Iris pigment epithelial cell (primary cell): ENCODE measurements at places on chromosomes 4 and X.

GRCh38 chr4:157372567-157372966 lies 152.0 kb downstream of the GRIA2 start:
- DNase-seq: no peak

DNA sequence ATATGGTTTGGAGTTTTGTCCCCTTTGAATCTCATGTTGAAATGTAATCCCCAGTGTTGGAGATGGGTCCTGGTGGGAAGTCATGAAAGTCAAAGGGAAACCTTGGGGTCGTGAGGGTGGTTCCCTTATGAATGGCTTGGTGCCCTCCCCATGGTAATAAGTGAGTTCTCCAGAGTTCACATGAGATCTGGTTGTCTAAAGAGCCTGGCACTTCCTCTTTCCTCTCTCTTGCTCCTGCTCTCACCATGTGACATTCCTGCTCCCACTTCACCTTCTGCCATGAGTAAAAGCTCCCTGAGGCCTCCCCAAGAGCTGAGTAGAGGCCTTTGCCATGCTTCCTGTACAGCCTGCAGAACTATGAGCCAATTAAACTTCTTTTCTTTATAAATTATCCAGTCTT lies 5.5 kb upstream of the IL15 start:
- no peak for DNase-seq

- no peak for DNase-seq
These were observed 20.3 kb upstream of the ABCG2 start for GRCh38 chr4:88178626-88179231.

DNA sequence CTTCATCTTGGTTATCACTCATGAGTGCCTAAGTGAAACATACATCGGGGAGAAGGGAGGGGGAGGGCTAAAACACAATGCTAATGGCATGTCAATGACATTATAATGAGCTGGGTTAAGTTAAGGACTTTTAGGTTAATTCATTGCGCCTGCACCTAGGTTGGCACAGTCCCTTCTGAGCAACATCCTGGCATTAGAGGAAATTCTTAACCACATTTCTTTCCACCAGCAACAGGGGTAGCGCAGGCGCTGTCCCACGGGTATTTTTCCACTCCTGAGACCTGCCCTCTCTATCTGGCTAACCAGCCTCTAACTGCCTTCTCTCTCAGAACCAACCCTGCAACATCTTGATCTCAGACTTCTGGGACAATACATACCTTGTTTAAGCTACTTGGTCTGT lies 39.0 kb upstream of the PROM1 start:
- DNase-seq: no peak

- DNase-seq: no peak
These were observed 37.8 kb upstream of the NHSL2 start for GRCh38 chrX:71872542-71873458.

GRCh38 chr4:12178614-12179610 lies 750.2 kb upstream of the HS3ST1 start:
- no peak for DNase-seq

GRCh38 chr4:144627663-144628076 lies 18.3 kb upstream of the HHIP start:
- DNase-seq: peak; percentile 82

DNA sequence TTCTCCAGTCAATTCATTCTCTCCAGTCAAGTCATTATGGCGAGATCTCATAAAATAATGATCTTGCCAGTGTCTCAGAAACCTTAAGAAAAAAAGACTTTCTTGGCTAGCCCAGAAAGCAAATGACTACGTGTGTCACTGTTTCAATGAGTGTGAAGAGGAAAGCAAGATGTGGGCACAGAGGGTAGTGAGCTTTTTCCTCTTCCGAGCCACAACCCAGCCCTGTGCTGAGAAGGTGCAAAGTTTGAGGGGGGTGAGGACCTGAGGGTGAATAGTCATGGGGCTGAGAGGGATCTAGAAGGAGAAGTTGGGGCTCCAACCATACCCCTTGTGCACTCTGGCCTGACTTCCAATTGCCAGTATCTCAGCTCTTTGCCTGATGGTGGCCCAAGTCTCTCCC lies 85.6 kb upstream of the EGFL6 start:
- DNase-seq: no peak

- DNase-seq: no peak
These were observed 1.6 kb downstream of the TBX22 start for GRCh38 chrX:80016182-80016581.

- no peak for DNase-seq
These were observed 15.8 kb downstream of the HMX1 start for GRCh38 chr4:8855818-8856245.

GRCh38 chr4:139902321-139903320 lies 237.0 kb downstream of the MGST2 start:
- DNase-seq: peak; percentile 46

DNA sequence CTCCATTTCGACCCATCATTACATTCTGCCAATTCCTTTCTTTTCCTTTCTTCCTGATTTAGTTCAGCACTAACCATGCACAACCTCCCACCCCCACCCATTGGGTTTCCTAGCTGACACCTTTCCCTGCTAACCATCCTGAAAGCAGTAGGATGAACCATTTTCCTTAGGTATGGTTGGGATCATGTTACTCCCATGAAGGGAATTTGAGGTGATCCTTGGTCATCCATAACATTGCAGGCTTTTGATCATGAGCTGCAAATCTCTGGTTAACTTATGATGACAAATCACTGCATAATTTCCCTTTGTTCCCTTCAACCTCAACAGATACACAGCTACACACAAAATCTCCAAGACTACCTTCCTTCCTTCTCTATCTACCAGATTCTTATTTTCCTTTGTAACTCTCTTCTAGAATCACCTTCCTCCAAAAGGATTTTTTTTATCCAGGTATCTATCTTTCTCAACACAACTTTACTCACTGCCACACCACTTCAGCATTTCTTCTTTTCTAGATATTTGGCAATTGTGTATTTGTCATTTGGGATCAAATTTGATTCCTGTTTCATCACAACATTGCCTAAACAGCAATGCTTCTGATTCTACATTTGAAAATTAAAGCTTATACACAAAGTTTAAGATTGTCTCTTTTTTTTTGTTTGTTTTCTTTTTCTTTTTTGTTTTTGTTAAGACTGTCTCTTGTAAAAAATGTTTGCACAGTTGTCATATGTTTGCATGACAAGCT lies 145.1 kb downstream of the RBM47 start:
- peak; percentile 18 for DNase-seq

GRCh38 chr4:34108391-34108790 lies 2135.9 kb downstream of the ARAP2 start:
- peak; percentile 68 for DNase-seq

DNA sequence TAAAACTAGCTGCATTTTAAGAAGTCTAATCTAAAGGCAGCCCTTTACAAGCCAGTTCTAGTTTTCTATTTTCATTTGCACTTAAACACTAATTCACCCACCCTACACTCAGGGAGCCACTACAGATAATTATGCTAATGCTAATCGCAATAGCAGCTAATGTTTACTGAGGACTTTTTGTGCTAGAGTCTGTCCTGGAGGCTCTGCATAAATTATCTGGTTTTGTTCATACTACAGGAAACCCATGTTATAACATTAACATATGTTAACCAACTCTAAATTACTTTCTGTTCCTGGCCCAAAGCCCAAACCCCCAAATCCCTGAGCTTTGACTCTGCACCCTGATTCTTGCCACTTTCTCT lies 480 bp upstream of the RADX start:
- no peak for DNase-seq

- no peak for DNase-seq
These were observed 23.8 kb downstream of the FLNA start for GRCh38 chrX:154350429-154351182.

DNA sequence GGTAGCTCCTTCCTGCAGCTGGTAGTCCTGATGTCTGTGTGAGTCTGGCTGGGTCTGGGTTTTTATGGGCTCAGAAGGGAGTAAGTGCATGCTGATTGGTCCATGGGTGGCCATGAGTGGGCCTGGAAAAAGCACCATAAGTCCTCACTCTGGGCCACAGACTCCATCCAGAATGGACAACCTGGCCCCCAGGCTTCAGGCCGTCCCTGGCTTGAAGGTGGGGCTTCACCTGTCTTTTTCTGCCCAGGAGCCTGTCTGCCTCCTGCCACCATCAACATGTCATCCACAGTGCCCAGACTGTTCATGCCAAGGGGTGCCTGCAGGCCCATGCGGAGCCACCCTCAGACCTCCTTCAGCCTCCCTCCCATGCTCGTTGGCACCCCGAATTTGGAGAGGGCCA lies 620.0 kb downstream of the RAPGEF2 start:
- DNase-seq: no peak

DNA sequence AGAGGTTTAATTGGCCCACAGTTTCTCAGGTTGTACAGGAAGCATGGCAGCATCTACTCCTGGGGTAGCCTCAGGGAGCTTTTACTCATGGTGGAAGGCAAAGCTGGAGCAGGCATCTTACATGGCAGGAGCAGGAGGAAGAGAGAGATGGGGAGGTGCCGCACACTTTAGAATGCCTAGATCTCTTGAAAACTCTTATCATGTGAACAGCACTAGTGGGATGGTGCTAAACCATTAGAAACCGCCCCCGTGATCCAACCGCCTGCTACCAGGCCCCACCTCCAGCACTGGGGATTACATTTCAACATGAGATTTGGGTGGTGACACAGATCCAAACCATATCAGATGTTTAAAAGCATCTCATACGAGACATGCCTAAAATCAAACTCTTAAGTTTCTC lies 41.6 kb upstream of the SCOC start:
- DNase-seq: no peak

DNA sequence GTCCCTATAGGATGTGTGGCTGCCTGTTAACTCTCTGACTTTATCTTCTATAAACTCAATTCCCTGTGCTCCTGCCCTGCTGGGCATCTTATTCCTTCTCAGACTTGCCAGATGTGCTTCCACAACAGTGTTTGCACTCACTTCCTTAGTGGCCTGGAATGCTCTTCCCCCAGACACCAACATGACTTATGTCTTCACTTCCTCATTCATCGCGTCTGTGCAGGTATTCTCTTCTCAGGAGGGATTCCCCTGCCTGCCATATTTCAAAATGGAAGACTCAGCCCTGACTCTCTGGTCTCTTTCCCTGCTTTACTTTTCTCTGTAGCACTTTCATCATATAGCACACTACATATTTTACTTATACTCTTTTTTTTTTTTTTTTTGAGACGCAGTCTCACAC lies 344.0 kb downstream of the CENPC start:
- no peak for DNase-seq

- no peak for DNase-seq
These were observed 233.4 kb upstream of the STK26 start for GRCh38 chrX:131789664-131790063.

DNA sequence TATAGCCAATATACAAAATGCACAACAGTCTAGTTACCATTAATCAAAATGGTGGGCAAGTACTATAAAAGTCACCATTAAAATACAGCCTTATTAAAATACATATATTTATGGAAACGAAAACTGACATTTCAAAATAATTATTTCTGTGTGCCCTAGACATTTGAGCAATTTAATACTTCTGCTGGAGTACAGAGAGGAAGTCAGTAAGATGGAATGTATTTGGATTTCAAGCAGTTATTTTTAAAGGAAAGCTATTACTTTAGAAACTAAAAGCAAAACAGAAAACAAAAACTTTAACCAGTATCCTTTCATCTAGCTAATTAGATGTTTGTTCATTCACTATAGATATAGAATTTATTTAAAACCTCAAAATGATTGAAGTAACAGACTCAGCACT lies 37.8 kb upstream of the TLR2 start:
- no peak for DNase-seq

DNA sequence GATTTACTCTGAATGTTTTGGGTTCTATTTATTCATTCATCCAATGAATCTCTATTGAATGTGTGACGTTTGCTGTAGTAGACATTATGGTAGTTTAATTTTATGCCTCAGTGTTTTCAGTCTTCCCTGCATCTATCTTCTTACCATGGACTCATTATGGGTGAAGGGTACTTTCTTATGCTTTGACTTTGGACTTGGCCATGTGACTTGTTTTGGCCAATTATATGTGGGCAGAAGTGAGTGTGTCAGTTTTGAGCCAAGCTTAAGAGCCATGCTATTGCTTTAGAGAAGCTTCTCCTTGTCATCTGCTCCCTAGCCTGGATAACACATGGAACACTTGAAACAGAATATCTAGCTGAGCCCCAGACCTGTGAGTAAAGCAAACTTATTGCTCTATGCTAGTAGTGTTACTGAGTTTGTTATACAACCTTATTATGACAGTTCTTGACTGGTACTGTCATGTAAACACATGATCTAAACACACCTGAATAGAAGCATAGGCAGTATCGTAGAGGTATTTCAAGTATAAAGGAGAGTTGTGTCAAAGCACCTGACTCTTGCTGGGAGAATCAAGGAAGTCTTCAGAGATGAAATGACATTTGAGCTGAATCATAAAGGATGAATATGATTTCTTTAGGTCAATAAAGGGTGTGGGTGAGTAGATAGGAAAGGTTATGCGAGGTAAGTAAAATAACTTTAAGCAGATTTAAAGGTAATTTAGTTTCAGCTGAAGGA lies 128.4 kb downstream of the NAA11 start:
- DNase-seq: no peak

GRCh38 chrX:116114999-116115398 lies 55.5 kb upstream of the AGTR2 start:
- DNase-seq: no peak

GRCh38 chr4:155799794-155800123 lies 40.9 kb downstream of the GUCY1B1 start:
- no peak for DNase-seq

GRCh38 chr4:84719115-84719514 lies 136.2 kb downstream of the CDS1 start:
- DNase-seq: no peak

DNA sequence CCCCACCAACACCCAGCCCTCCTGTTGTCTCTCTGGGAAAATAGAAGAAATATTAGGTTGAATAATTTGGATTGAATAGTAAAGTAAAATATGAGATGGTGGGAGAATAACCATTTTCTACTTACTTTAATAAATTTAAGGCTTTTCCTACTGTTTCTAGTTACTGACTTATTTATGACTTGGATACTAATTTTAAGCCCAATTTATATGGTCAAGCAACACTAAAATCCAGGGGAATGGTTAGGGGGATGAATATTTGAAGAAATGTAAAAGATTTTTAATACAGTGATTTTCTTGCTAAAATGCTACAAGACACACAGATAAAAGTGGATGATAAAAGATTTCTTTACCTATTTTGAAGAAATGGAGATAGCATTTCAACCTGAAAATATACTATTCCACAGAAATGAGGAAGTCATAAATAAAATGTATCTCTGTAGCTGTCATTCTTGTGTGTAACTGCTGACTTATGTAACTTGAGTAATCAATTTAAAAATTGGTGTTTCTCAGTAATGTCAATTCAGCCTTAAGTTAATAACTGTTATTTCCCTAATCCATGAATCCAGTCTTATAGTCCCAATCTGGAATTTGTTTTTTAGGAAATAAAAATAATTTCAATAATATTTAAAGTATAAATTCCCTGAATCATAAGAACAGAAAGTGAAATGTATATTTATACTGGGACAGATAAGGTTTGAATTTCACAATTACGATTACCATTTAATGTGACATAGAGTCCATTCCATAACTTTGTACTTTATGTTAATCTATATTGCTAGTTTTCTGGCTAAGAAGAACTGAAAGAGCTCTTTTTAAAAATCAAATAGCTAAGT lies 24.3 kb upstream of the IL2 start:
- DNase-seq: no peak

- DNase-seq: no peak
These were observed 7.9 kb downstream of the KDR start for GRCh38 chr4:55117511-55117910.

- DNase-seq: no peak
These were observed 81.7 kb downstream of the FREM3 start for GRCh38 chr4:143618811-143619210.

GRCh38 chr4:3317011-3317655 lies 24.3 kb downstream of the RGS12 start:
- DNase-seq: no peak
